ENCODE measurements at places on chromosomes 4 and X. TPM values are rescaled to one million over a fixed set of nuclear protein-coding genes. Genes with fewer than 3 reads are reported as not detected.

GRCh38 chr4:26061248-26061986 lies 147.4 kb downstream of the SMIM20 start:
- peak; percentile 77 for DNase-seq

The LAGE3 gene
- 87.4 TPM for total RNA-seq

DNA sequence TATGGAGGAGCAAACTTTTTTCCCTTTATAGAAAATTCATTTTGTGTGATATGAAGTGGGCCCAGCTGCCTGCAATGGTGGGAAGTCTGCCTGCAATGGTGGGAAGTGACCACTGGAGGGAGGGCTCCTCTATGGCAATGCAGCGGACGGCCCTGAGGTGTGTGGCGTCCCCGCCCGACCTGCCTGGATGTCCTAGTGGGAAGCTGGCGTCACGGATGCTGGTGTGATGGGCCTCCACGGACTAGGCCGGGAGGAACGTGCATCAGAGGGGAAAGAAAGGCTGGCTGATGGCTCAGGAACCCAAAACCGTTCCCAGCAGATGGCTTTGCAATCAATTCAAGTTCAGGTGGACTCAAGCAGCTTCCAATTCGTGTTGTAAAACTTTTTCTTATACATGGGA lies 177.9 kb downstream of the AFAP1 start:
- peak; percentile 27 for DNase-seq

- no peak for DNase-seq
Measured at GRCh38 chr4:139672215-139672614, 6.6 kb downstream of the MGST2 start.

- DNase-seq: no peak
Measured at GRCh38 chr4:187767158-187767557, 228.4 kb upstream of the ZFP42 start.

DNA sequence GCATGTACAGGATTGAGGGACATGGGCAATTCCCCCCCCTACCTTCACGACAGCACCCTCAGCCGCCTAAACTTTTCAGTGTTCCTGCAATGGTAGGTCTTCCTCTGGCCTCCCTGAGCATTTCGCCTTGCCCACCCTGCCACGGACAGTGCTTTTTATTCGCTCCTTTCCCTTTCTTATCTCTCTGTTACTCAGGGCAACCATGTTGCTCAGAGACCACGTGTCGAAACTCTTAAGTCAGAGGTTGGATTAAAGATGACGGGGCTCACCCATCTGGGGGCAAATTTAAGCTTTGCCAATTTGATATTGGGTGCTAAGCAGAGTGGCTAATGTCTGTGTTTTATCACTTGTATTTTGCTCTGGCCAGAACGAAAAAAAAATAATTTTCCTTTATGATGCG lies 20.4 kb downstream of the TENM3 start:
- DNase-seq: no peak

- DNase-seq: no peak
Measured at GRCh38 chr4:151675411-151675971, 85.3 kb downstream of the GATB start.

All from PC-3 (cell line).